ENCODE measurements at places on chromosomes 3 and 15.

DNA sequence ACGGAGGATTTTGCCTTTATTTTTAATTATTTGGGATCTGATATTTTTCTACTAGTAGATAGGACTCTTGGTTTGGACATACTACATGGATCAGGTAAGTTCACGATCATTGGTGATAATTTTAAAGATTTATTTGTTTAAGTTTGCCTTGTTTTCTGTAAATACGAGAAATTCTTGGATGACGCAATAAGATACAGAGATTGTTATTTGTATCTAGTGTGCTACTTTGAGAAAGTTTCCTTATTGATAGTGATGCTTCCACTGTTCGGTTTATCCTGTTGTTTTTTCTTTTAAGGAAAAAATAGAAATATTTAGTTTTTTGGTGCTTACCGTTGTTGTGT, 577 bp downstream of the CHD2 start:
- DNase-seq = no peak

GRCh38 chr3:36178018-36178417, 202.3 kb upstream of the STAC start:
- DNase-seq = no peak

DNA sequence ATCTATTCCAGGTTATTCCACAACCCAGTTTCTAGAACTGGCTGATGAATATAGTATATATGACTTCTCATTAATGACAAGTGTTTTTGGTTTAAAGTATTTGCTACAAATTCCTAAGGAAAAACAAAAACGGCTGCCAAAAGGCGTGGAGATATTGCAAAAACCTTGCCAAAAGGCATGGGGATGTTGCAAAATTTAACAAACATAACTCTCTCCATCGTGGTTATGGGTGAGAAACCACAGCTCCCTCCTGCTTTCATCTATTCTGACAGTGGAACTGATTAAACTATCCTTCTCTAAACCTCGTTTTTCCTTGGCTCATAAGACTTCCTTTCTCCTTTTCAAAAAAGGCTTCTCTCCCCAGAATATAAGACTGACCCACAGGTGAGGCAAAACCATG, 342.0 kb upstream of the PDZRN3 start:
- no peak for DNase-seq

- no peak for DNase-seq
Measured at GRCh38 chr3:2847062-2847841, 262.9 kb downstream of the IL5RA start.

DNA sequence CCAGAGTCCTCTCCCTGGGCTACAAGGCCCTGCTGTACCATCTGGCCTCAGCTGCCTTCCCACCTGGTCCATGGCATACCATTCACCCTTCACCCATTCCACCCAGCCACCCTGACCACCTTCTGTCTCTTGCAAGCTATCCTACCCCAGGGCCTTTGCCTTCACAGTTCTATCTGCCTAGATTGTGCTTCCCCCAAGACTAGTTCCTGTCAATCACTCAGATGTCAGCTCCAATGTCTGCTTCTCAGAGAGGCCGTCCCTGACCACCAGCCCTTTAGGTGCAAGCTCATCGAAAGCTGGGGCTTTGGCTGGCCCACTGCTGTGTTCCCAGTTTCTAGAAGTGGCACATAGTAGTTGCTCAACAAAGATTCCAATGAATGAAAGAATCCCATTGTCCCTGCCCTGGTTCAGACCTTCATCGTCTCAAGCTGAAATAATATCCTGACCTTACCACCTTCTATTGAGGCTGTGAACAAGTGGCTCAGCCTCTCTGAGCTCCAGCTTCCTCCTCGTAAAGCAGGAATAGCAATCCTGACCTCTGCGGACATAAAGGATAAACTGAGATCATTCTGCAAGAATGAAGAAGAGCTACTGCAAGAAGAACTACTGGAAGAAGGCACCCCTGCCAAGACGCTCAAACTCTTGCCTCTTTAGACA, 15.8 kb downstream of the EFCAB12 start:
- DNase-seq = no peak

DNA sequence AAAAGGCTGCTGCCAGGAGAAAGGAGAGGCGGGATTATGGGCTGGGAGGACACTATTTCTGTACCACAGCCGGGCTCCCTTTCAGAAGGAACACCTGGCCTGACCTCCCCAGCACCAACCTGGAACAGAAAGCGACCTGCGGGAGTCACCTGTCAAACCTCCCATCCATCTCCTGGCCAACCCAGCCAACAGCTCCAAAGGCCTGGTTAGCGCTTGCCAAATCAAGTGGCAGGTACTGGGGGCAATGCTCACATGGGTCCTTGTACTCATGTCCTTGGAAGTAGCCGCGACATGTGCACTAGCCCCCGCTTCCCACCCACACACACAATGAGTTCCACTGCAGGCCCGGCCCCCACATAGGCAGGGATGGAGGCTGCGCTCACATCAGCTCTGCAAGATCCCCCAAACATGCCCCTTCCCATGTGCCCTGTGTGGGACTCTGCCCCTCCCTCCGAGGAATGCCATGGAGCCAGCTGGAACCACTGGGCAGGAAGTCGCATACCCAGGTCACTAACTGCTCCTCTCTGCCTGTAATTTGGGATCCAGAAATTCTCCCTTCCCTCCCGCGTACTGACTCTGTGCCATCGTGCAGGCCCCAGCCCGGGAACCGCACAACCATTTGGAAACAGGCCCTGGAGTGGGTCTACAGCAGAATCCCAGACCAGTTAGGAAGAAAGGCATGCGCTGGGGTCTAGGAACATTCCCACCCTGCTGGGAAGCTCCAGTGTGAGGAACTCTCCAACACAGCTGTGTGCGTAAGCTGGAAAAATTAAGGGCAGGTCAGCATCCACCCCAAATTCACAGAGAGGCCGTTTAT, 98.9 kb downstream of the LRIG1 start:
- DNase-seq = no peak

DNA sequence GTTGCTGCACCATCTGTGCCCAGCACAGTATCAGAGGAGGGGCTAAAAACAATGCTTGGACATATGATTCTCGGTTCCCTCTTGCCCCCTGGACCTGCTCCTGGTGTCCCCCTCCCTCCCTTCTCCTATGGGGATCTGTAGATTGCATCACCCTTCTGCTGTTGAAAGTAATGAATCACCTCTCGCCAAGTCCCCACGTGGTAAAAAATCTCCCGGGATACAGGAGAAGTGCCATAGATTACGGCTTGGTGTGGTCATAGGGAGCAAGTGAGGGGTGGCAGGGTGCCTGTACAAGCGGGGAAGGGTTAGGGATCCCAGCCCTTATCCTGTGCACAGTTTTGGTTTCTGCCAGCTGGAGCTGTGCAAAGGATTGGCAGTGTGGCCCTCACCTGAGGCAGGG, 37.7 kb downstream of the AMOTL2 start:
- DNase-seq = no peak

GRCh38 chr3:24520976-24521419, 26.3 kb upstream of the THRB start:
- DNase-seq = no peak

GRCh38 chr3:8848696-8849131, 79.3 kb upstream of the OXTR start:
- DNase-seq = no peak

DNA sequence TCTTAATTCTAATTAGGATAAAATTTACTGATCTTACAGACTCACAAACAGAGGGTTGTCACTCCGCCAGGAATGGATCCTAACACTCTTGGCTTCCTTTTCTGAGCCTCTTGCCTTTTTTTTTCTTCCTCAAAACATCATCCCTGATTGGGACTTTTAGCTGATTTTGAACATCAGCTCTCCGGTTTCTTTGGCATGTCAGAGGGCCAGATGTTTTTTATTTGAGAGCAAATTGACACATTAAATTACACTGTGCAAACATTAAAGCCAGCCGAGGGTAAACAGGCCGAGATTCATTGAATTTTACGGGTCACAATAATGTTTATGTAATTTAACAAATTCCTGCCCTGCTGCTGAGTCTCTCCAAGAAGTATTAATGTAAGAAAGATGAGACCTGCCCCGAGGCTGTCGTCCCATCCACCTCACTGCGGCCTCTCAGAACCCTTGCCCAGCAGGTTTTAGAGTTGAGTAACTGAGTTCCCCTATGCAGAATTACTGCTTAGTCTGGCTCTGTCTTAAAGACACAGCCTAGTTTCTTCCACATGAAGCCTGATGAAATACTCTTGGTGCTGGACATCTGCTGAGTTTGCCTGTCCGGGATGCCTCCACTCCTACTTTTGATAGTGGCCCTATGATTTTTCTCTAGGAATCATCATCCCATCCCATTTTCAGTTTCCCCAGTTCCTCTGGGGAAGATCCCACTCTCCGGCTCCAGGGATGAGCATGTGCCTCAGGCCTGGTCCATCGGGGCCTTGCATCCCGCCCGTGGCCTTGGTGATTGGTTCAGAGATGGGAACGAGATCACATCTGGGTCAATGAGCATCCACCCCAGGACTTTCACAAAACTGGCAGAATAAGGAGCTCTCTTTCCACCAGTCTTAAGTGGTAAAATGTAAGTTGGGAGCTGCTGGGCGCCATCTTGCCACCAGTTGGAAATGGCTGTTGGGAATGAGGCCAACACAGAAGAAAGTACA, 226.6 kb upstream of the TLE3 start:
- no peak for DNase-seq

DNA sequence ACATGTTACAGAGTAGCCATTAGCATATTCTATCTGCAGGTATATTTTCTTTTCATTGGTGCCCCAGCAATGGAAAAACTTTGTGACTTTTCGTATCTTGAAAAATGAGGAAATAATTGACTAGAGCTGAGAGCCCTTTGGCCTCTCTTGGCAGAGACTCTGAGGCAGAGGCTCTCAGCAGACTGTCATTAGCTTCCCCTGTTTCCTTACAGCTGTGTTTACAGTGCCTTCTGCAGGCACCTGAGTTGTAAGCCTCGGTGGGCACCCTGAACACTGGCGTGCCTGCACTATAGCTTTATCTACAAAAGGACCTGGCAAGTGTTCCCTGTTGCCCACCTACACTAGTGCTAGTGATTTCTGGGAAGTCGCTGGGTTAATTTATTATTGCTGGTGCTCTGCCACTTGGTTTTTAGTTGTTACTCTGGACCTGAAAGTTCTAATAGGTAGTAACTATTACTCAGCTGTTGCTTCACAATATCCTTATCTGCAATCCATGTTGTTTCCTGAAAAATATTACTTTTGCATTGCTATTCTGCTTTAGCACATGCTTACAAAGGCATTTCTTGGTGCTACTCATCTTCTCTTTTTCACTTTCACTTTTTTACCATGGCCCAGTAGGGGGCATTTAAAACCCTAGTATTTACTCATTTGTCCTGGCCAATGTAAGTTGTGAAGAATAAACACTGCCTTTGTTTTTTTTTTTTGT, 7.8 kb upstream of the GPR171 start:
- DNase-seq = no peak

GRCh38 chr3:1214933-1215332, 122.1 kb downstream of the CNTN6 start:
- DNase-seq = no peak

DNA sequence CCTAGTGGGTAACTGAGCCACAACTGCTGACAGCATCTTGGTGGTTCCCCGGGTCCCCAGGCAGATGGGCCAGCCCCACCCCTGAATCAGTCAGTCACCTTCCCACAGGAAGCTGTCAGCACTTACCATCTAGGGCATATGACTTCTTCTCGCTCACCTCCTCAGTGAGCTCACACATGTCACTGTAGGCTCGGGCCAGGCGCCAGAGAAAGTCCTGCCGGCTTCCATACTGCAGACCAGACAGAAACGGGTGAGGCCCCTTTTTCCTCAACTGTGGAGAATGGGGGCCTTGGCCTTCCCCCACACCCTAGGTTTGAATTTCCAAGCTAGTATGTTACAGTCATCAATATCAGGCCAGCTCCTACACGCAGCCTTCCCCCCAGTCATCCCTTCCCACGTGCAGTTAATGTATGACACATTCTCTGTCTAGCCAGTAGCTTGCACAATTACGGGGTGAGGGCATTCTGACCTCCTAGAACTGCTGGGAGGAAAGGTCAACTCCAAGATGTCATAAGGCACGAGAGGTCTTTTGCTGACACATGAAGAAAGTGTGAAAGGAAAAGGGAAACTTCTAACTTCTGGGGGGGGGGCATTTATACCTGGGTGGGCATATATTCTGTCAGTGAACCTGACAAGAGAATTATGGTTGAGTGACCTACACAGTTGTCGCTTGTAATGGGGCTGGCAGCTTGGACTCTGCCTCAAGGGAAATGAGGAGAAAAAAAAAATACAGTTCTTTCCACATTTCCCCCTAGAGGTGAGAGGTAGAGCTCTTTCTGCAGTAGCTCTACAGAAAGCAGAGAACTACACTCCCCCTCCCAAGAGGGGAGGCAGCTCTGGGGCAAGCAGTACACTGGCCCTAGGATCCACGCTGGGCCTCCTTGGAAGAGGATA, 10.9 kb downstream of the RMDN3 start:
- no peak for DNase-seq

GRCh38 chr3:69791919-69792399, 52.7 kb downstream of the MITF start:
- DNase-seq = no peak

DNA sequence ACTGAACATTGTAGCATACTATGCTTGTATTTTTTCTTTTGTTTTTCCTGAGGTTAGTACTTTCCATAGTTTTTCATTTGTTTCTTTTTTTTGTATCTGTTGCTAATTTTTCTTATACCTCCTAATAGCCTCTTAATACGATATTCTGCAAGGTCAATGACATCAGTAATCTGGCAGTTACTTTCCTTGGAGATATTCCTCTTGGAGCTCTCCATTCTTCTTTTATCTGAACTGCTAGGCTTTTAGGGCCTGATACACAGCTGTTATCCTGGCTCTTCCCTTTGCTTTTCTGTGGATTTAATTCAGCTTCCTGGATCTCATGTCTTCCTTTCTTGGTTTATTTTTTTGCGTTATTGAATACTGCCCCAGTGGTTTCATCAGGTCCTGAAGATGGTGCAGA, 12.9 kb downstream of the ALPK3 start:
- no peak for DNase-seq

DNA sequence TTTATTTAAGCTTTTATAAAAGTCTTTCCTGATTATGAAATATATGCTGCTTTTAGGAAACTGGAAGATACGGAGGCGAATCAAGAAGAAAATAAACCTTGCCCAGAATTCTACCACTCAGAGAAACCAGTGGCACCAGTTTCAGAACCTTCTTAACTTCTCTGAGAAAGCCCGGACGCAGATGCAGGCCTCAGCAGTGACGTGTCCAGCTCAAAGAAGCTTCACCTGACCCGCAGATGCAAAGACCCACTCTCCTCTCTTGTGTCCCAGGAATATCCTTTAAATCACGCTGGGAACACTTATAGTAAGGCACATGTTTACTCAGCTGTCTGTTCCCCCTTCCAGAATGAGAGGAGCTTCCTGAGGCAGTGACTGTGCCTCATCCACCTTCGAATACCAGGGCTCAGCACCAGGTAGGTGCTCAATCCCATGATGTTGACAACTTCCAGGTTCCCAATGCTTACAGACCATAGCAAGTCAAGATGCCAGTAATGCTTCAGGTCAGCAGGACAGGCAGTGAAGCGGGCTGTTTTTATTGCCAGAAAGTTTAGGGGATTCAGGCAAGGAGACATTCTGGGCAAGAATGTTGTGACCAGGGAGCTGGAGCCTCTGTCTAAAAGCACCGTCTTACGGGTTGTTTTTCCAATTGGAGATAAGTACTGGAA, 39.9 kb upstream of the LDHAL6B start:
- DNase-seq = no peak

All from stimulated activated CD4-positive, alpha-beta T cell treated with anti-CD3 and anti-CD28 coated beads, Interleukin-1b, Interleukin-23, amount 100 ng/mL, for 1 hour (primary cell).